Right atrium auricular region (tissue), 2 donors: ENCODE measurements at places on chromosomes 3 and 15.

DNA sequence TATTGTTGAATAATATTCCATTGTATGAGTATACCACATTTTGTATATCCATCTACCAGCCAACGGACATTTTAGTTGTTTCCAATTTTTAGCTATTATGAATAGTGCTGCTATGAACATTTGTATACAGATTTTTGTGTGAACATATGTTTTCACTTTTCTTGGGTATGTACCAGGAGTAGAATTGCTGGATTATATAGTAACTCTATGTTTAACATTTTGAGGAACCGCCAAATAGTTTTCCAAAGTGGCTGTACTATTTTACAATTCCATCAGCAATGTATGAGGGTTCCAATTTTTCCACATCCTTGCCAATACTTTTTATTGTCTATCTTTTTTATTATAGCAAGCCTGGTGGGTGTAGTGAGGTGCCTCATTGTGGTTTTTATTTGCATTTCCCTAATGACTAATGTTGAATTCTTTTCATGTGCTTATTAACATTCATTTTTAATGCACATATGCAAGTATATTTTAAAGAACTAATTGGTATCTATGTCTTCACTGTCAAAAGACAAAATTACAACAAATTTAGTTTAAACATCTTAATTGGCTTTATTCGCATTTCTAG, 77.5 kb upstream of the PIAS1 start:
- no peak for DNase-seq

- no peak for DNase-seq
These were observed 440.9 kb downstream of the FOXP1 start for GRCh38 chr3:71142441-71143161.

DNA sequence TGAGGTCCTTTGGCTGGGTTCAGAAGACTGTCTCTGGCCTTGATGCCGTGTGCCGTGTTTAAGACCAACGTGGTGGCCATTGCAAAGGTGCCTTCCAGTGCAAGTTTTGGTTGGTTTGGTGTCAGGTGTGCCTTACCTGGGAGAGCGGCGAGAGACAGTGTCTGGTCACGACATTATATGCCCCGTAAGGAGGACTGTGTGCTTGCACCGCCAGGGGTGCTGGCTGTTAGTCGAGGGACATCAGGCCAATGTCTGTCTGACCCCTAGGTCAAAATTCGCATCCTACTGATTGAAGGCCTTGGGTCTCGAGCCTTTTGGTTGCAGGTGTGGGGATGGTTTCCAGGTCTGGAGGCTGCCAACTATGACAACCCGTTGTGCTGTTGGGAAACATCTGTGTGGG, 111.9 kb downstream of the SNRPN start:
- DNase-seq, result no peak

DNA sequence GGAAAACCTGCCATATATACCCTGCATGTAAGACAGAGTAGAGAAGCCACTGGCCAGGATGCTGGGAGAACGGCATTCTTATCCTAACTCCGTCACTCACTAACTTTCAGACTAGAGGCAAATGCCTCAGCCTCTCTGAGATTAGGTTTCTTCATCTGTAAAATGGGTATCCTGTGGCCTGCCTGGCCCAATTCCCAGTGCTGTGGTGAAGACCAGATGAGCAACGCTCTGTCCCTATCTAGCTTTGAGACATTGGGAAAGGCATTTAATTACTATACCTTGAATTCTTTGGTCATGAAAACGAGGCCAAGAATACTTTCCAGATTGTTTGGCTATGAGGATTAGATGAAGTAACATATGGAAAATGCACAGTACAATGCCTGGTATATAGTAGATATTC, 35.9 kb downstream of the CEMIP start:
- no peak for DNase-seq

GRCh38 chr15:35888815-35889214, 342.9 kb upstream of the DPH6 start:
- DNase-seq, result no peak

DNA sequence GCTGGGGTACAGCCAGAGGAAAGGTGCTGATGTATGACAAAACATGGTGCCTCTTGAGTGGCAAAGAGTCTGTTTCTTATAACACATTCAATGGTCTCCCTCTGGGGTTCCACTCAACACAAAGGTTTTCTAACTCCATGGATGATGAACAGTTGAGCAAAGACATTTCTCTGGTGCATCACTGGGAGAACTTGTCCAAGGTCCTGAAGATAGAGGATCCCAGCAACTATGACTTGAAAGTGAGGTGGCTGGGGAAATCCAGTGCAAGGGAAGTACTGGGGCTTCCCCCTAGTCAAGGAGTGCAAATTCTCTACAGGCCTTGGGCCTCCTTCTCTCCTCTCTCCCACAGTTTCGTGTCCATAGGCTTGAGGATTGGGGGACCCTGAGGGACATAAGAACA, 431.1 kb downstream of the WDR72 start:
- DNase-seq, result no peak

DNA sequence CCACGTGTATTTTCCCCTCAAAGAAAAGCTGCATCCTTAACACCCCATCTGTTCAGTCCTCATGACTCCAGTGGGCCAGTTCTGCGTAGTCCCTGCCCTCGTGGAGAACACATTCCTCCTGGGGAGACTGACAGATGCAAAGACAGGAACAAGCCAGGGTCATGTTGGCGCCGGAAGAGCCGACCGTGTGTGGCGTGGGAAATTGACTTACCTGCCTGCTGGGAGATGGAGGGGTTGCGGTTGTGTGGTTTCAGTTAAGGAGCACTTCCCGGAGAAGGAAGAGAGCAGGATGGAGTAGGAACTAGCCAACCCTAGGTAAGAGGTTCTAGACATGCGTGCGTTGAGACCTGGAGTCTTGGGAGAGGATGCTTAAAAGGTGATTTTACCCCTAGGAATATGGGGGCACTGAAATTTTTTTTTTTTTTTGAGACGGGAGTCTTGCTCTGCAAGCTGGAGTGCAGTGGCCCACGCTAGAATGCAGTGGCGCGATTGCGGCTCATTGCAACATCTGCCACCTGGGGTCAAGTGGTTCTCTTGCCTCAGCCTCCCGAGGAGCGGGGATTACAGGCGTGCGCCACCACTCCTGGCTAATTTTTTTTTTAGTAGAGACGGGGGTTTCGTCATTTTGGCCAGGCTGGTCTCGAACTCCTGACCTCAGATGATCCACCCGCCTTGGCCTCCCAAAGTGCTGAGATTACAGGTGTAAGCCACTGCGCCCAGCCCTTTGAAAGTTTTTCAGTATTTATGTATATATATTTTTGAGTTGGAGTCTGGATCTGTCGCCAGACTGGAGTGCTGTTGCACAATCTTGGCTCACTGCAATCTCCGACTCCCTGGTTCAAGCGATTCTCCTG, 1.4 kb downstream of the VHL start:
- DNase-seq, result no peak

DNA sequence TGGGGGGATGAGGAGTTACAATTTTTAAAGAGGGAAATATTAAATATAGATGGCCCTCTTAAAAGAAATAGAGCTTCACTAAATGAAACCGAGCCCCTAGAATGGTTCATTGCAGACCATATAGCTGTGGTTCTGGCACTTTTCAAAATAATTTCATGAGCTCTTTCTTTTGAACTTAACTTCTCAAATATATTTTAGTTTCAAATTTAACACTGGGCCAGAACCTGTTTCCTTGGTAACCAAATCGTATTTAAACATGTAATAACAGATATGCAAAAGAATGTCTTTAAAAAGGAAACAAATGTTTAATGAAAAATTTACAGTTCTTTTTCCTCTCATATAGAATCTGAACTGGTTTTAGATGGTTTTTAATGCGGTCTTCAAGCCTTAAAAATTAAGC, 20.1 kb downstream of the ZBTB38 start:
- no peak for DNase-seq

DNA sequence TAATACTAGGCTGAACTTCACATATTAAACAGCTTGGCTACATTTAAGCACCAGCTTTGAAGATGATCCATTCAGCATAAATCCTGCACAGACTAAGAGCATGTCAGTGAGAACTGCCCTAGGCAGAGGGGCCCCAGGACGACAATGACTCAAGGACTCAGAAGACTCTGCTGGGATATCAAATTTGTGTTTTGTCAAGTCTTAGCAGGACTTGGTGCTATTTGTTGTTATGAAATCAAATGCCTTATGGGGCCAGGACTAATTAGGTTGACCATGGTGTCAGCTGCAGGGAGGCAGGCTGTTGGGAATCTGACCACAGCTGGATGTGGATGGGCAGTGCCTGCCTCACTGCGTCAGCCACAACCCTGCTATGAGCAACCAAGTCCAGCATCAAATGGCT, 91.8 kb downstream of the RYR3 start:
- no peak for DNase-seq

DNA sequence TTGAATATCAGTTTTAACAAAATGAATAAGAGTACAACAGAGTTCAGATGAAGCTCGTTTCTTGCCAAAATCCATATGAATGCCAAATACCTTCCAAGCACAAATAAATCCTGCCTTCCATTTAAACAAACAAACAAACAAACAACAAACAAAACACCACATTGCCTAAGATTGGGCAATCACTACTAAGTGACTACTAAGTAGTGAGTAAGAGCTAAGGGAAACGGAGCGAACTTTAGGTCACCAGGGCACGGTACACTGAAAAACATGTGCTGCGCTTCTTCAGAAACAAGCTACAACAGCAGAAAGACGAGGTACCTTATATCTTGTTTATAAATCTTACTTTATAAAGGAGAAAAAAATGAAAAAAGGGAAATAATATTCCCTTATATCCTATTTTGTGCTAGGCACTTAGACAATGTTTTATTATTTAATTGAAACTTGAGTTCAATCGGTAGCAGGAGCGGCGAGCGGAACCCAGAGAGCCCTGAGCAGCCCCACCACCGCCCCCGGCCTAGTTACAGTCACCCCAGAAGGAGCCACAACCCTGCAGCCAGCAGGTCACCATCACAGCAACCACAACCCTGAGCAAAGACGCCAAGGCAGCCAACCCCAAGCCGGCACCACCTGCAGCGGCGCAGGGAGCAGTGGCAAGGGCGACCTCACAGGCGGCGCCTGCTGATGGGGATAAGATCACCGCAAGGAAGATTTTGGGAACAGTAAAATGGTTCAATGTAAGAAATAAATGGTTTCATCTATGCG, 216.9 kb downstream of the ZBTB20 start:
- no peak for DNase-seq
